ENCODE measurements at places on chromosomes 1 and 21.
A peak's percentile ranks its signal among the peaks of the same experiment; 100 is the strongest.

DNA sequence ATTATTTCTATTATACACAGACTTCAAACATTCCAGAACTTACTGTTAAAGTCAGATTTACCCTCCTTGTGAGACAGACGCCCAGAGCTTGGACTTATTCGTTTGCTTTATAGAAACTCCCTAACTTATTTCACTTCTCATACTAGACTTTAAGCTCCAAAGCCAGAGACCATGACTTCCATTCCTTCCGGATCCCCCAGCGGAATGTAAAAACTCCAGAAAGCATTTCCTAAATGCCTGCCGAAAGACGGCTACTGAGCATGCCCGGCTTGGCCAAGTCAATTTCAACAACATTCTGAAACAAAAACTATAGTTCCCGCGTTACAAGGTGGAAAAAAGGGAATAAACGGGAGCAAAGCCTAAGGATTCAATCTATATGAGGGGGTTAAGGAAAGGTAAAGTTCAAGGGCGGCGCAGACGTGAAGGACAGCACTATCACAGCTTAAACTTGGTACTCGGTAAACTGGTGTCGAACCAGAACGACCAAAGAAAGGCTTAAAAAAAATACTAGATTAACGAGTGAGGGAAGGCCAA lies 1.1 kb downstream of the USP48 start:
- DNase-seq = peak; percentile 77

- no peak for DNase-seq
Observed at GRCh38 chr1:227774051-227774731, 39.0 kb downstream of the SNAP47 start.

DNA sequence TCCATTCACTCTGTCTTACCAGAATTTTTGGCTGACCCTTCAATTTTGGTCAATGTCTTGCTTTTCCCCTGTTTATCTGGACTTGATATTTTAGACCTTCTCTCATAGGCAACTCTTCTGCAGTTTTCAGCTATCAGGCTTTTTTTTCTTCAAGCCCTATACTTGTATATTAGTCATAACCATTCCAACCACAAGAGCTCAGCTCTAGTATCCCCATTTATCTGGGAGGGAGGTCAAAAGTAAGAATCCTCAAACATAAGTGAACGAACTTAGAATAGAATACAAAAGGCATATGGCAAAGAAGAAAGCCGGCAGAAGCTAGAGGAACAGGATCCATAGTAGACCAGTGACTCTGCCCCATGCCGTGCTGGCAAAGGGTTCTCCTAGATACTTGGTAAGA lies 45.9 kb upstream of the TNFSF4 start:
- DNase-seq = no peak

DNA sequence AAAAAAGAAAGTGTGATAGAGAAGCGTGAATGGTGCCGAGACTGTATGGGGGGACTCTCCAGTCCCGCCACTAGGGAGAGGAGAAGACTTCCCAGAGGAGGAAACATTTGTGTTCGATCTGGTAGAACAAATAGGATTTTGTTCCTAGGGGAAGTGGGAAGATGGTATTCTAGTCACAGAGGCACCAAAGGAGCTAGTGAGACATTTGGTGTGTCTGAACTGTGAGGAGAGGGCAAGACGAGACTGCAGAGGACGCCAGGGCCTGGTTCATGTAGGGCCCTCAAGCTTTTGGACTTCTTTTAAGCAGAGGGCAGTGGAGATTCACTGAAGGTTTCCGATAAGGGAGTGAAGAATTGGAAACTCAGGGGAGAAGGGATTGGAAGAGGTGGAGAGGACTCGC lies 2.9 kb downstream of the BTBD19 start:
- peak; percentile 5 for DNase-seq

DNA sequence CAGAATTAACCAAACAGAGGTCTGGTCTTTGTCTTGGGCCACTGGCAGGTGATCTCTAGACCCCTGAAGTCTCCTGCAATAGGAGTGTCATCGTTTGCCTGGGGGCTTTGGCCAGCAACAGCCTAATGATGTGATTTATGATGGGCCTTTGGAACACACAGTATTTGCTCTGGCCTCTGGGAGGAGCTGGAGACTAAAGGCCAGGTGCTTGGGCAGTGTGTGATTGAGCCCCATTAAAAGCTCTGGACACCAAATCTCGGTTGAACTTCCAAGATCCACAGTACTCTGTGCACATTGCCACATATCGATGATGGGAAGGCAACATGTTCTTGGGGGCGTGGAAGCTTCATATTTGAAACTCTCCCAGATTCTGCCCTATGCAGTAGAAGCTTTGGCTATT lies 32.0 kb upstream of the TLR5 start:
- peak; percentile 19 for DNase-seq

DNA sequence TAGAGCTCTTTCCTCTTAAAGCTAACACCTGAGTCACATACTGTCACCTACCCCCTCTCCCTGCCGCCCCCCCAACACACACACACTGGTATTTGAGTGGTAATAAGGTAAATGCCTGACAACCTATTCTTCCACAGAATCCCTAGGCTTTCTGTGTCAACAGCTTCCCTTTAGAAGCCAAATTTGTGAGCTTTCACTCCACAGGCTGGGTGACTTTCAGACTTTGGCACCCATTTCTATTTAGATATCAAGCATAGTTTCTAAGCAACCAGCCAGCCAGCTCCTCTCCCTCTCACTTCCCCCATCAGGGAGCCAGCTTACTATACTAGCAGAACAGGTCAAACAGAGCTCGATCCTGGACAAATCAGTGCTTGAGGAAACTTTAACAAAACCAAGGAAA lies 3.2 kb upstream of the C1orf74 start:
- DNase-seq = no peak

- no peak for DNase-seq
Observed at GRCh38 chr21:46094401-46095082, 3.4 kb upstream of the COL6A2 start.

DNA sequence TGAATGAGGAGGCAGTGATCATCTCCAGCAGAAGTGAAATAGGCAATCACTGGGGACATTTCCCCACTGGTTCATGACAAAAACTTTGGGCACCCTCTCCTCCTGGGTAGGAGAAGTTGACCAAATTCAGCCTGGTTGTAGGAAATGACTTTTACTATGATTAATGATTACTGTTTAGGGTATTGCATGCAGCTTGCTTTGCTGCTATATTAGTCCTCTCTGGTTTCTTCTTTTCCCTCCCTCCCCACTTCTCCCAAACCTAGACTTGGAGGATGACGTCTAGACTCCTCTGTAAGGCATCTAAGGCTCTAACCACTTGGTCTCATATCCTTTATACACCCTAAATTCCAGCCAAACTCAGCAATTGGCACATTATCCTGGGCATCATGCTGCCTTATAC lies 3.4 kb upstream of the RGS16 start:
- DNase-seq = no peak

DNA sequence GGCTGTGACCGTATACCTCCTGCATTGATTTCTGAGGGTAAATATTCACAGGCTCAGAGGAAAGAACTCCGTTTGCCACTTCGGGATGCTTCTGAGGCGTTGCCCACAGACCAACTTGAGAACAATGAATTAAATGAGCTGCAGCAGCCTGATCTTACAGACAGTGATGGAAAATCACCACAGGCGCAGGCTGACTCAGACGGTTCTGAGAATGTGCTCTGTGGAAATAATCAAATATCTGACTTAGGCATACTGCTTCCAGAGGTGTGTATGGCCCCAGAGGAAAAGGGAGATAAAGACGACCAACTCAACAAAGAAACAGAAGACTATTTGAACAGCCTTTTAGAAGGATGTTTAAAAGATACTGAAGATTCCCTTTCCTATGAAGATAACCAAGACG lies 76.7 kb upstream of the SCCPDH start:
- no peak for DNase-seq

GRCh38 chr1:235199441-235199840 lies 38.4 kb upstream of the RBM34 start:
- no peak for DNase-seq

GRCh38 chr1:154182344-154183045 lies 9.4 kb downstream of the TPM3 start:
- peak; percentile 81 for DNase-seq

DNA sequence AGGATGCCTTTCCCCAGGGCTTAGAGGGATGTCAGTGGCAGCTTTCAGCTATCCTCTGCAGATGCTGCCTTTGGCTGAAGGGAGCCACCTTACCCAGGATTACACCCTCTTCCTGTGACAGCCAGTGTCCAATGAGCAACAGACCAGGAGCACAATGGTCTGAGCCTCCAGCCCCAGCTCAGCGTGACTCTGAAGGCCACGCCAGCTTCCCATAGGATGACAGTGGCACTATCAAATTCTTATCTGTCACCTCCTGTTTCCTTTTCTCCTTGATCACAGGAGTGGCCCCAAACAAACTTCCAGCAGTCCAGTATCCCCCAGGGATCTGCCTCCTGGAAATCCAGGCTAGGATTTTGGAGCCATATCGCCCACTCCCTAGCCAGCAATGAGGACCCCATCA lies 226.9 kb downstream of the SETD4 start:
- DNase-seq = no peak

GRCh38 chr1:220347654-220348175 lies 75.5 kb upstream of the RAB3GAP2 start:
- no peak for DNase-seq
